Osteocyte (in vitro differentiated cells): ENCODE measurements at places on chromosomes 7 and 10.
A peak's percentile ranks its signal among the peaks of the same experiment; 100 is the strongest.

- H3K4me1 ChIP-seq = no peaks in the 10 kb centered on the region
- no peaks in the 10 kb centered on the region for H3K36me3 ChIP-seq
- no peak for DNase-seq
- H3K27ac ChIP-seq = no peak overlapping the region
- H3K4me3 ChIP-seq = no peak overlapping the region
These were observed 24.7 kb downstream of the LRMDA start for GRCh38 chr10:75456122-75456521.

GRCh38 chr7:148379677-148380076 is 210.9 kb upstream of the C7orf33 start:
- no peak for DNase-seq
- no peak overlapping the region for H3K27ac ChIP-seq
- H3K4me1 ChIP-seq = no peaks in the 10 kb centered on the region
- H3K36me3 ChIP-seq = no peaks in the 10 kb centered on the region

- no peak overlapping the region for H3K4me3 ChIP-seq
- no peaks in the 10 kb centered on the region for H3K27me3 ChIP-seq
- DNase-seq = no peak
- H3K36me3 ChIP-seq = peaks cover 7% of the 10 kb centered on the region
- H3K4me1 ChIP-seq = peaks cover 6% of the 10 kb centered on the region
These were observed 7.1 kb downstream of the ZNF511 start for GRCh38 chr10:133315847-133316246.

GRCh38 chr10:87546210-87546609 is 41.5 kb downstream of the MINPP1 start:
- H3K27me3 ChIP-seq = no peaks in the 10 kb centered on the region
- H3K36me3 ChIP-seq = peaks cover 33% of the 10 kb centered on the region
- no peak overlapping the region for H3K4me3 ChIP-seq
- peaks cover 37% of the 10 kb centered on the region for H3K4me1 ChIP-seq
- DNase-seq = no peak

DNA sequence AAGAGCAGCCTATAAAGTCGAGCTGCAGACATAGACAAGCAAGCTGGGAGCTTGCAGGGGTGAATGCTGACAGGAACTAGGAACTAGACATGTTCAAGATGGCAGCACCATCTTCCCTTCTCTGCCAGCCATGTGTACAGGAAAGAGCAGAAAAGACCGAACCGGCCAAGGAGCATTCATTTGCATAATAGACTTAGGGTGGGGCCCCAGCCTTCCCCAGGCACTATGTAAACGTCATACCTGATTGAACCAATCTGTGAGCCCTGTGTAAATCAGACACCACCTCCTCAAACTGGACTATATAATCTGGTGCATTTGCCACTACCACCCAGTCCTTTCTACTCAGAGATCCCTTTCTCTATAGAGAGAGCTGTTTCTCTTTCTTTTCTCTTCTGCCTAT is 106.9 kb upstream of the FAM3C start:
- H3K27me3 ChIP-seq = no peaks in the 10 kb centered on the region
- peaks cover 3% of the 10 kb centered on the region for H3K36me3 ChIP-seq
- H3K4me3 ChIP-seq = no peak overlapping the region
- peak overlapping the region; percentile 84 for H3K27ac ChIP-seq
